ENCODE measurements at places on chromosomes 5 and 9.

DNA sequence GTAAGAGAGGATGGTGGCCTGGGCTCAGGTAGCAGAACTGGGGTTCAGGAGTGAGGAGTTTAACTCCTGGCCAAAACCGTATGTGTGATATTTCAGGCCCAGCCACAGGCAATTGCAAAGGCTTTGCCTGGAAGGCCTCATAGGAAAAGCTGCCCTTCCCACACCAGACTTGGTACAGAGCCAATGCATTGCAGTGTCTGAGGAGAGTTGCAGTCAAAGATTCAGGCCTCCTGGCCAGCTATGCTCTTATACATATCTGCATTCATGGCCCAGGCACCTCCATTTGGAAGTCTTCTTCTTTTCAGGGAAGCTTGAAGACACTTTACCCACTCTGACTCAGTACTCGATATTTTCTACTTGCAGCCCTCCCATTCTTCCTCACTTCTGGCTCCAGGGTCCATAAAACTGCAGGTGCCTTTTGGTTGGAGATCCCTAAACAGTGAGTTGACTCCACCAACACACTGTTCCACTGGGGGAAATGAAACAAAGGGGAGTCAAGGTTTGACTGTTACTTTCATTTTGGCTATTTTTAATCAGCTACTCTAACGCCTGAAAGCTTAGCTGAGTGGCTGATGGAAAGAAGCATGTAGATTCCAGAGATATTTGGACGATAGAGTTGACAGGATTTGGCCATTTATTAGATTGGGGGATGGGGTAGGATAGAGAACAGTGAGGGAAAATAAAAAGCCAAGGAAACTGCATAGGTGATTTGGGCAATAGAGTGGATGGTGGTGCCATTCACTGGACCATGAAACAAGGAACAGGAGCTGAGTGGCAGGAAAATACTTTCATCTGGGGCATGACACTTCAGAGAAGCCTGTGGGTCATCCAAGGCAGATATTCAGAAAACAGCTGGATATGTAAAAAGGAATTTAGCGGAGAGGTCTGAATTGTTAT, 30.6 kb upstream of the IL33 start:
- no peak for DNase-seq

DNA sequence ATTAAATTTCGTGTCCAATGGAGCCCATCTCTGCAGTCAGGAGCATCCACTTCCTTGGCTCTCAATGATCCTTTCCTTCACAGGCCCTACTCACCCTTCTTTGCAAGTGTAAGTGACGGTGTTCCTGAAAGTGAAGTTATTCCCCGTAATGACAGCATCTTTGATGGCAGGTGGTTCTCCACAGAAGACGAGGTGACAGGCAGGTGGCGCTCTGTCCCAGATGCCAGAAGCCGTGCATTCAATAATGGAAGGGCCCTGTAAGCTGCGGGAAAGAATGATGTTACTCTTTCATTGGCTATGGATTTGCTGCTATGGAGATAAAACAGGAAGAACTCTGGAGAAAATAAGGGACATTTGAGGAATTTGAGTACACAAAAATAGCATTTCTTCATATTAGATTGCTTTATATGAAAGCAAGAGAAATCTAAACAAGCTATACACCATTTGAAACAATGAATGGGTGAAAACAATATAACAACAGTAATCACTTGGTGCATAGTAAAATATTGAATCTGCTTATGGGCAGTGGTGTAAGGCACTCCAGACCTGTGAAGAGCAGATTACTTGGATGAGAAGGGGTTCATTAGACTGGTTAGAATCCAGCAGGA, 89.9 kb upstream of the TXNDC8 start:
- DNase-seq, result no peak

DNA sequence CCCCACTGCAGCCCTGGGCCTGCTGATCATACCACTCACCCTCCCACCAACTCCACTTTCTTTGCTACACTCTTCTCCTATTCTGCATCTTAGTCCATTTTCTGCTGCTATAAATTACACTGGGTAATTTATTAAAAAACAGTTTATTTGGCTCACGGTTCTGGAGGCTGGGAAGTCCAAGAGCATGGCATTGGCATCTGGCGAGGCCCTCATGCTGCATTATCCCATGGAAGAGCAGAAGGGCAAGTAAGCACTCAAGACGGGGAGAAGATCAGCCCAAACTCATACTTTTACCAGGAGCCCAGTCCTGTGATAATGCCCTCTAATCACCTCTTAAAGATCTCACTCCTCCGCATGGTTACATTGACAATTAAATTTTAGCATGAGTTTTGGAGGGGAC, 9.4 kb downstream of the GLIPR2 start:
- no peak for DNase-seq

- no peak for DNase-seq
These were observed 16.0 kb upstream of the SLC9A3 start for GRCh38 chr5:540071-540905.

GRCh38 chr9:18722882-18723281, 248.9 kb downstream of the ADAMTSL1 start:
- no peak for DNase-seq

GRCh38 chr9:23941051-23941450, 115.0 kb upstream of the ELAVL2 start:
- DNase-seq, result no peak
